ENCODE measurements at places on chromosomes 4 and X.

GRCh38 chr4:70629469-70630090 lies 1.0 kb downstream of the ENAM start:
- no peak for DNase-seq

GRCh38 chrX:149950681-149951080 lies 12.4 kb upstream of the EOLA2 start:
- DNase-seq, result no peak

- DNase-seq, result peak; percentile 44
Measured at GRCh38 chrX:1213971-1214370, 1.5 kb upstream of the CRLF2 start.

GRCh38 chr4:114386637-114387233 lies 211.9 kb upstream of the UGT8 start:
- no peak for DNase-seq

GRCh38 chr4:10684631-10685030 lies at the start of gene CLNK:
CLNK (minus strand) TSS chr4:10684768; CDS start chr4:10667869, 16,899 bp downstream.
- no peak for DNase-seq

Measured in ascending aorta (tissue), 2 donors.